ENCODE measurements at places on chromosomes 2 and 18. TPM values are rescaled to one million over a fixed set of nuclear protein-coding genes. Genes with fewer than 3 reads are reported as not detected.

The MAL gene
- polyA plus RNA-seq, result not detected

The RUFY4 gene
- not detected for polyA plus RNA-seq

The VPS54 gene
- polyA plus RNA-seq, result 23.3 TPM

The ZFAND2B gene
- 54.8 TPM for polyA plus RNA-seq

The CKAP2L gene
- 4.0 TPM for polyA plus RNA-seq

The RNF144A gene
- 6.3 TPM for polyA plus RNA-seq

The CROCC2 gene
- polyA plus RNA-seq, result not detected

The CFAP210 gene
- polyA plus RNA-seq, result 0.31 TPM

The SNORC gene
- 1.2 TPM for polyA plus RNA-seq

The SERTAD2 gene
- polyA plus RNA-seq, result 19.4 TPM

The KANSL1L gene
- 15.6 TPM for polyA plus RNA-seq

The SANBR gene
- polyA plus RNA-seq, result 8.7 TPM

The CYS1 gene
- 0.10 TPM for polyA plus RNA-seq

The PDCD1 gene
- polyA plus RNA-seq, result not detected

The SPDYA gene
- polyA plus RNA-seq, result 2.1 TPM

The UGT1A4 gene
- not detected for polyA plus RNA-seq

The UPP2 gene
- not detected for polyA plus RNA-seq

The RND3 gene
- polyA plus RNA-seq, result 4.2 TPM

The LOXHD1 gene
- polyA plus RNA-seq, result not detected

The SIX3 gene
- not detected for polyA plus RNA-seq

The PUM2 gene
- 20.1 TPM for polyA plus RNA-seq

The TRABD2A gene
- polyA plus RNA-seq, result not detected

The CYP27C1 gene
- polyA plus RNA-seq, result 3.4 TPM

The TMEM200C gene
- 18.2 TPM for polyA plus RNA-seq

The COL4A4 gene
- polyA plus RNA-seq, result 0.16 TPM
